ENCODE measurements at places on chromosomes 2 and 18.
A peak's percentile ranks its signal among the peaks of the same experiment; 100 is the strongest.

DNA sequence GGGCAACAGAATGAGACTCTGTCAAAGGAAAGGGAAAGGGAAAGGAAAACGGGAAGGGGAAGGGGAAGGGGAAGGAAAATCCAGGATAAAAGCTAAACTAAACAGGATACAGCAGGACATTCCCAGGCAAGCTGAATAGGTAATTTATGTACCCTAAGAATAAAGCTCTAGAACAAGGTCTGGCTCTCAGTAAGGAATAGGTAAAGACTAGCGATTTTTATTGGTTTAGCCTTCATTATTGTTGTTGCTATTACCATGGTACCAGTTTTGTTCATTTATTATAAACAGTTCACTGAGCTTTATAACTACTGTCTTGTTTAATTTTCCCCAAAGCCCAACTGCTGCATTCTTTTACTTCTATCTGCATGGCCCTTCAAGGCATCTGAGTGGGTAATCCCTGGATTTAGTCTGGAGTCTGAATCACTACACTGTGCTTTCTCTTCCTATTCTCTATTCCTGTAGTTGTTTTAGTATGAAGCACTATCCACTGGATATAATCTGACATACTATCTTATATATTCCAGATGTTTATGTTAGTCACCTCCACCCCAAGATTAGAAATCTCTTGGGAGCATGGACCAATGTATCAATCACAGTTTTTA is 127.1 kb upstream of the TANK start:
- DNase-seq = no peak

- DNase-seq = no peak
Measured at GRCh38 chr2:219551441-219552381, 7.9 kb downstream of the TMEM198 start.

- no peak for DNase-seq
Measured at GRCh38 chr2:75480971-75481836, 79.5 kb downstream of the EVA1A start.

GRCh38 chr2:50443288-50443687 is 588.6 kb downstream of the NRXN1 start:
- no peak for DNase-seq

DNA sequence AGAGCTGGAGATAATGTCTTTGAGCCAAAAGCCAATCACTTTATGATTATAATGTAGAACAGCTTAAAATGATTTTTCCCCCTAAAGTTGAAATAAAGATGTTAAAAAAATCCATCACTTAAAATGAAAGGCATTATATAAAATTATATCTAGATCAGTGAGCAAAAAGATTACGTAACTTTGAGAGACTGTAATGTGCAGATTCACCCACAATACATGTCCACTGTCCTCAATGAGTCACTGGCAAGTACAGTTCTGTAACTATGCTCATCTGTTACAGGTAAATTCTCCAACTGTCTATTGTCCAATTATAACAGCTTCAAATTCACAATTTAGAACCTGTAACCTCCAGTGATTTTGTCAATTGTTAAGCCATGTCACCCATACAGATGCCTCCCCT is 19.0 kb downstream of the FAM161A start:
- no peak for DNase-seq

GRCh38 chr2:174535757-174536703 is 49.2 kb upstream of the GPR155 start:
- no peak for DNase-seq

DNA sequence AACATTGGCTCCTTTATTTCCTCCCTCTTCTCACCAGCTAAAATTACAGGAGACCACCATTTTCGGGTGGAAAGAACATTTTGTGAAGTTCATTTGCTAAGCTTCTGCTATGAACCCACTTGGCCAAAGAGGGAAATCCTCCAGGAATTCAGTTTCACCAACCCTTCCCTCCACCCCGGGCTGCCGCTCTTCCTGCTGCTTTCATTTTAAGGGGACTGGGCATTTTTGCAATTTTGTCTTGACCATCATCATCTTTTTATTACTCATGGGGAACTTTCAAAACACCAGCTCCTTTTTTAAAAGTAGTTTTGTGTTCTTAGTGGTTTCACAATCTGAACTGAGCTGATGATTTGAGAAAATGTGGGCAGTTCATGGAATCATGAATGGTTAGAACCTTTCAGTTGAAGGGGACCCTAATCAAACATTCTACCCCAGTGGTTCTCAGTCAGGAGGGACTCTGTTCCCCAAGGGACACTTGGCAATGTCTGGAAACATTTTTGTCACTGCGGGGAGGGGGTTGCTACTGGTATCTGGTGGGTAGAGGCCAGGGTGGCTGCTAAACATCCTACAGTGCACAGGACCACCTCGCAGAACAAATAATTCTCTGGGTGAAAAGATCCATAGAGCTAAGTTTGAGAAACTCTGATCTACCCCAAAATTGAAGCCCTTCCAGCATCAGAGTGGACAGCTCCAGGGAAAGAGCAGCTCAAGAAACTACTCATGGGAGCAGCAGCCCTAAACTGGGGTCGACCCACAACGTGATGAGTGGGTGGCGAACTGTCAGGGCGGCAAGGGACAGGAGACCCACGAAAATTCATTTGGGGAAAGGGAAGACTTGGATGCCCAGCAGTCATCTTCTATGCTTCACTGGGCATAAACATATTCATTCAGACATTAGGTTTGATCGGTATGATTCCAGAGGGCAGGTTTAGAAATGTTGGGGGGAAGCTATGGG is 92.9 kb downstream of the ACKR3 start:
- DNase-seq = no peak

DNA sequence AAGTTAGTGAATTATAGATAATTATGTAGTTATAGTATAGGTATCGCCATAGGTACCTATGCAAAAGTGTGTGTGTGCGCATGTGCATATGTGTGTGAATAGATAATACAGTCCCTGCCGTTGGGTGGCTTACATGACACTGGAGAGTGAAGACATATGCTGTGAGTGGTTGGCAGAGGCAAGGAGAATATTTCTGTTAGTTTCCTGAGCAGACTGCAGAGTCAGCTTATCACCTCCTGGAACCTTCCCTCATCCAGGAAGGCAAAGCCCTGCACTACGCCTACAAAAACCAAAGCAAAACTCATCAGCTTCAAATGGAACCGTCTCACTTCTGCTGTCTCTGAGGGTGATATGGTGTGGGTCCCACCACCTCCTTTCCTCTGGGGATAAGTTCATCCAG is 181.9 kb downstream of the LRRTM1 start:
- no peak for DNase-seq

- DNase-seq = peak; percentile 9
Measured at GRCh38 chr2:69177785-69178636, 165.0 kb downstream of the ANTXR1 start.

- peak; percentile 9 for DNase-seq
Measured at GRCh38 chr2:177753682-177754491, 318.7 kb downstream of the PDE11A start.

GRCh38 chr2:176680916-176681516 is 411.8 kb downstream of the MTX2 start:
- DNase-seq = no peak
